ENCODE measurements at places on chromosomes 7 and 10.

DNA sequence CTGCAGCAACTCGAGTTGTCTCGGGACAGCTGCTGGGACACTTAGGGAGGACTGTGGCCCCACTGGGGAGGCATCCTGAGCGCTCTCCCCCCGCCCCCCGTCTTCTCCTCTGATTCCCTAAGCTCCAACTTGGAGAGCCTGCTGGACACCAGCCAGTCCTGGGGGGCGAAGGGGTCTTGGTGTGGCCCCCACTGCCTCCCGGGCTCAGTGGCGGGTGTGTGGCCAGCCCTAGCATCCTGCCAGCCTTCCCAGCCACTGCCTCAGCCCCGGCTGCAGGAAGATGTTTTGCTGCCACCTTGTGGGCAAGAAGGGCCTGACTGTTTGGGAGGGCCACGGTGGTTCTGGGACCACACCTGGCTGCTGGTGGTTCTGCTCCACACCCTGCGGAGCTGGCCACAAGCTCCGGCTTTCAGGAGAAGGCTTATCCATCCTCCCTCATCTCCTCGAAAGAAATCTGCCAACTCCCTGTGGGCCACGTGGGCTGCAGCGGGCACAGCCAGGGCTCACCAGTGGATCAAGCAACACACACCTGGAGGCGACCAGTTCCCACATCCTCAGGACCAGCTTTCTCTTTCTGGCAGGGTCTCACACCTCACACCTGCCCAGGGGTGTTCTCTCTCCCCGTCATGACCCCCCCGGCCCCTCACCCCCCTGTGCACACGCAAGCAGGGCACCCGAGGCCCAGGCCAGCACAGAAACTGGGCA, 24.8 kb downstream of the AGAP3 start:
- DNase-seq: peak; percentile 87

DNA sequence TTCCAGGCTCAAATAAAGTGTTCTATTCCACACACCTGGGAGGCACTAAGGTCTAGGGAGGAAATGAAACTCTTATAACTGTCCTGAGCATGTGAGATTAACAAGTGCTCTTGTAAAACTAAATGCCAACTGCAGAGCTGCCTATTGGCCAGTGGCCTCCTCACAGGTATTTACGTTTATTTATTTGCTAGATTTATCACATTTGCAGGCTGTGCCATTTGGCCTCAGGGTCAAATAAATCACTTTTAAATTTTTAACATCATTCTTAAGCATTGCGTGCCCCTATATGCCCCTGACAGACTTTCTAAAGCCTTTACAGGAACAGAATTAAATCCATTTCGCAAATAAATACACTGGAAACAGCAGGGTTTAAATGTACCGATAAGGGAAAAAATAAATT, 381.8 kb upstream of the NFE2L3 start:
- DNase-seq: no peak

DNA sequence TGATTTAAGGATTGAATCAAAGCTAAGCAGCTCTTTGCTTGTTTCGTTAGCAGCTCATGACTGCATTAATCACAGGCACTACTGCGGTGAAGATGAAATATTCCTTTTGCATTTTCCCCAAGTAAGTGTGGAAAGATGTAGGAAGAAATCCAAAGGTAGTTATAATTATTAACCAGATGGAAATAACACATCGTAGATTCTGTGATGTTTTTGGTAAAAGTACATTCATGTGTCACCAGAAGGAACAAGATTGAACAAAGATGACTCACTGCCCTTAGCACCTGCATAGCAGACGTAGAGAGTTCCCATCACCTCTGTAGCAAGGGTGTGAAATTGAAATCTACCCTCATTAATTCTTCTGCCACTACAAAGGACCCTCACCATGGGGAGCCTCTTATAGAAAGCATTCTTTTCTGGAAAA, 37.1 kb downstream of the SMURF1 start:
- no peak for DNase-seq

DNA sequence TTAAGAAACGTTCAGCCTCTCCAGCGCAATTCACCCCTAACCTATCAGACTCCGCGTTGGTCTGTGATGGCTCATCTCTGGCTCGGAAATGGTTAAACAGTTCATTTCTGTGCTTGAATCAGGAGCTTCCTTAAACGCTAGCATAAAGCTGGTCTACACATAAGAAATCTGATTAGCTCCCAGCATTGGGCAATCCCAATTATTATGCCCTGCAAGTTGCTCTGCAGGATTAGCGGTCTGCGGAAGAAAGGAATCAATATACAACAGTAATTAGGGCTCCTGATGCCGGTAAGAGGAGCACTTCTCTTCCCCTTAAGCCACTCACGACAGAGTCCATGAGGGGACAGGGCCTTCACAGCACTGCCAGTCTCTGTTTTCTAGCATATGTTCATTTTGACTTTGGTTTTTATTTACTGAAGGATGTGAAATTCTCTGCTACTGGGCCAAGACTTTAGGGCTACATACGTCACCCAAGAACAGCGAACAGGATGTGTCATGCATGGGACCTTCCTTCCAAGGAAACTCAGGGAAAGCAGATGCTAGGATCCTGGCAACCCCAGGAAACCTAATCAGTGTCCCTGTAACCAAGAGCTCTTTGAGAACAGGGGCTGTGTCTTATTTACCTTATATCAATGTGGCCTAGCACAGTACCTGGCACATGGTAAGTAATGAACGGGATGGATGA, 324.4 kb downstream of the KCNMA1 start:
- no peak for DNase-seq

GRCh38 chr7:133011746-133012145, 70.1 kb downstream of the CHCHD3 start:
- DNase-seq: no peak

GRCh38 chr7:7014827-7015595, 167.3 kb upstream of the C1GALT1 start:
- DNase-seq: no peak

Data from hepatocyte (in vitro differentiated cells).